ENCODE measurements at places on chromosomes 2 and 18.

DNA sequence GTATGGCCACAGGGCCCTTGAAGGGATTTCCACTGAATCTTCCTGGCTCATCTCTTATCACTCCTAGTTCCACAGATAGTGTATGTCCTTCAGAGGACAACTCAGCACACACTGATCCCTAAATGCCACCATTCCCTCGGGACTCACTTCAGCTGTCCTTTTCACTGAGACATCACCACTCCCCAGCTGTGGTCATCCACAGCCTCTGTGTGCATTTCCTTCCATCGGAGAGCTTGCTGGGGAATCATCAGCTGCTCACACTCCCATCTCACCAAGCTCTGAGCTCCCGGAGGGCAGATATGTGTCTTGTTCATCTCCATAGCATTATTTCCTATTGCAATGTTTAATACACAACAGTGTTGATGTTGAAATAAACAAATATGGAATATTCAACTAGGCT, 759.5 kb downstream of the RNF144A start:
- no peak for DNase-seq

DNA sequence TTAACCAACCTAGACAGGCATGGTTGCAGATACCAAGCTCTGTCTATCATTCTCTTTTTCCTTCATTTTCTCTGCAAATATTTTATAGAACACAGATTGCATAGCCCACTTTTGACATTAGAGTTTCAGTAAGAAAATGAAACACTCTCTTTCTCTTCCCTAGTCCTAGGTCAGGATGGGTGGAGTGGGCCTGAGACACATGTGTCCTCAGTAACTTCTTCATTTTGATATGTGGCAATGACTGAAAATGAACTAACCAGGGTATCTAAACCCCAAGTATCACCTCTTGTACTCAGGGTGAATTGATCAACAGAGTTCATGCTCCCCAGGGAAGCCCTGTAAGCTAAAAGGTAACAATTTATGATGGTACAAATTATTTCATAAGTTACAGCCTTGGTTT, 37.0 kb upstream of the KYNU start:
- DNase-seq = no peak

GRCh38 chr18:50424877-50425690, 50.2 kb downstream of the SKA1 start:
- no peak for DNase-seq

DNA sequence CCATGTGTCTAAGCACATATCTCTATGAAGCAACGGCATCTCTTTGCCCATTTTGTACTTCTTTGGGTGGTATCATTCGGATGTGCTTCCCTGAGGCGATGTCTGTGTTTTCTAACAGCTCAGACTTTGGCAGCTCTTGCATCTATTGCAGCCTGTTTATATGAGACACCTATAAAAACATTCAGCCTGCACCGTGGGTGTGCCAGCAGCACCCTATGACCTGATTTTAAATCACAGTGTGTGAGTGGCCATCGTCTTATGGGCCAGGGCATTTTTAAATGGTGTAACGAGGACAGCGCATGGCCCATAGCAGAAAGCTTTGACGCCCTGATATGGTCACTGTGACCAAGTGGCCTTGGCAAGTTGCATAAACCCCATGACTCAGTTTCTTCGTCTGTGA, 12.9 kb downstream of the NPAS2 start:
- no peak for DNase-seq

GRCh38 chr2:204900487-204900886, 355.2 kb downstream of the PARD3B start:
- no peak for DNase-seq

DNA sequence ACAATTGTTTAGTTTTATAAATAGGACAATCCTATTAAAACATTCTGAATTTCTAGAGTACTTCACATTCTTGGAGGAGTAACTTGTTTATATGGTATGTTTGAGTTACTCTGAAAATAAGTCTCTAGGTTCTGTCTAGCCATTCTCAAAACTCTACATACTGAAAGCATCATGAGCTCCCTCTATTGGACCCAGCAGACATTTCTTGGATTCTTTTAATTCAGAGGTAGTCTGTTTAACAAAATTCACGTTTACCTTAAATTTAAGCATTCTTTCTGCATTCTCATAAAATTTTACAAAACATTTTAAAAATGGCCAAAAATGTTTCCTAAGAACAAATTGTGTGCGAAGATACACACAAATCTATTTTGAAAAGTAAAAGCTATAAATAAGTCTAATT, 15.3 kb downstream of the SP9 start:
- DNase-seq = no peak

- no peak for DNase-seq
Observed at GRCh38 chr18:35076135-35076924, 35.1 kb downstream of the MAPRE2 start.

DNA sequence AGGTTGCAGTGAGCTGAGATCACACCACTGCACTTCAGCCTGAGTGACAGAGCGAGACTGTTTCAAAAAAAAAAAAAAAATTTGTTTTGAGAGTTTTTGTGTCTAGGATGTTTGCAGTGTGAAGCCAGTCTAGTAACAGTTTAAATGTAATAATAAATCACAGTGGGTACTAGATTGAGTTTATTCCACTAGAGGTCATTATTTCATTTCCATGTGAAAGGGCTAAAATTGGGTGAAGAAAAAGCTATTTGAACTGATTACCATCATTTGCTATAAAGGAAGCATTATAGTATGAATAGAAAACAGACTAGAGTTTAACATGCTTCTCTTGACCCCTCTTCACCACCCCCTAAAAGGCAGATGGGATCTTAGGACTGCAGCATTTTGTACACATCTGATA, 20.3 kb downstream of the SNRPD1 start:
- DNase-seq = no peak

DNA sequence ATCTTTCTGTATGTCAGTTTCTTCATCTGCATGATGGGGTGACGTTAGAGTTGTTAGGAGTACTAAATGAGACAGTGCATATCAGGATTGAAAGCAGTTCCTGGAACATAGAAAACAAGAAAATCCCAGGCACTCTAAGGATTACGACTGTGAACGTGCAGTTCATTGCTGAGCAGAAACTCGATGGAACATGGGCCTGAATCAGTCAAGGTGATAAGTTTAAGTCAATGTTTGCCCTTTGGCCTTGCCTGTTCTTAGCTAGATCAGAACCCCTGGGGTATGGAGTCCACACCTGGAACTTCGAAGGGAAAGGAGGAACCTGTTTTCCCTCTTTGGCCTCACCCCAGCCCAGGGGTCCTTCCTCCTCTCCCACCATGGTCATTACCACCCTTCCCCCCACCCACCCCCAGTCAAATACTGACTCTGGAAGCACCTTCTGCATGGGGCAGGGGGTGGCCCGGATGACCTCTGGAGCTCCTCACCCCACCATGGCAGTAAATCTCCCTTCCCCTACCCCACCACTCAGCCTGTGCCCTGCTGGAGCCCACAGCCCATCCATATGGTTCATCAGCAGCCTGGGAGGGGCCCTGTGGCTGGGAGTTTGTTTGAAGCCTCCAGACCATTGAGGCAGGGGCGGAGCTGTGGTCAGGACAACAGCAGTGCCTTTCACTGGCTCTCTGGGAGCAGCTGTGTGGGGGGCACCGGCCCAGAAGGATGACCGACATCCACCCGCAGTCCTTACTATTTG, 164.1 kb downstream of the SMAD7 start:
- no peak for DNase-seq

GRCh38 chr2:233267516-233268245, 16.2 kb downstream of the ATG16L1 start:
- DNase-seq = peak; percentile 95

- no peak for DNase-seq
Observed at GRCh38 chr2:101512993-101513392, 38.1 kb upstream of the RFX8 start.

GRCh38 chr2:65458999-65459398, 26.6 kb upstream of the SPRED2 start:
- DNase-seq = no peak

- DNase-seq = no peak
Observed at GRCh38 chr2:109601783-109602182, 12.0 kb downstream of the SEPTIN10 start.

DNA sequence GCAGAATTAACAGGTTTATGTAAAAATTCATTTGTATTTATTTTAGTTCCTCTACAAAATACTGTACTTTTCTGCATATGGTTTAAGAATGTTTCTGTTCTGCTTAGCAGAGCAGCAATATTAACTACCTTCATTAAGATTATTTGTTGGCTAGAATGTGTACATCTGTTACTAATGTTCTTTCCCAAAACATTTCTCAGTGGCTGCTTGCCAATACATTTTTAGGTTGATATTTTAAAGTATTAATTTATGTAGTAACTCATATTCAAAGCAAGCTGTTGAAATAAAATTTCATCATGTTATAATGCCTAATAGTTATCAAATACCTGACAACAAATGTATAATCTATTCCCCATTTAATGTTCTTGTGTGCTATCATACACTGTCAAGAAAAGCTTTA, 40.3 kb downstream of the PRKD3 start:
- no peak for DNase-seq

DNA sequence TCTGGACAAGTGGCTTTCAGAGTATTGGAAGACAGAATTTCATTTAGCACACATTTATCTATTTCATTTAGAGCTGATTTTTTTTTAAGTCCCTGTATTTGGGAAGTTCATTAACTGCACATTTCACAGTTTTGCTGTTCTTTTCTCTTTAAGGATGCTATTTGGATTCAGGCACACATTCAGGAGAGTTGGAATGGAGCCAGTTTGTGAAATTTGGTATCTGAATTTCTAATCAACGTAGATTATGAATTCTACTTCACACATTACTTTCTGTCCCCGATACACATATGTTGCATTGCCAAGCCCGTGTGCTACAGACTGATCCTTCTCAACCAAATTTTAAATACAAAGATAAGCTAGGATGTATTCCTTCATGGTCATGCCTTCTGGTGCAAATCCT, 503.9 kb downstream of the IRS1 start:
- no peak for DNase-seq

- DNase-seq = no peak
Observed at GRCh38 chr2:29123617-29124349, 8.6 kb downstream of the CLIP4 start.

DNA sequence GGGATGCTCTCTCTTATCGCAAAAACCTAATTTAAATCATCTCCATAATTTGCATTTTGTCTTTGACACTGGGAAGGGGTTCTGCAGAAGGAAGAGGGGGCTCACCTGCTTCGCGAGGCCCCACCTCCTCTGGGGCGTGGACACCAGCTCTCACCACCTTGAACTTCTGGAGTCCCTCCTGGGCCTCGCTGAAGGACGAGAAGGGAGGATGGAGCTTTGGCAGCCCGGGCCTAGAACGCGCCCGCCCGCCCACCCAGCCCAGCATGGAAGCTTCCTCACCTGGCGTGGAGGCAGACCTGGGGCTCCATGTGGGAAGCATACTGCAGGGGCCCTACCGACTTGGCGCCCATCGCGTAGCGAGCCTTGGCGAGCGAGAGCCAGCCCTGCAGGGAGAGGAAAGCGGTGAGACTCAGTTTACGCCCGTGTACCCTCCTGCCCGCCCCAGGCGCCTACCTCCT, 1.1 kb upstream of the IMP4 start:
- DNase-seq = peak; percentile 74

GRCh38 chr18:57660961-57661360, 39.3 kb upstream of the NARS1 start:
- no peak for DNase-seq

- no peak for DNase-seq
Observed at GRCh38 chr18:78977637-78978348, 1.8 kb upstream of the SALL3 start.

- DNase-seq = no peak
Observed at GRCh38 chr18:5961828-5962150, 66.5 kb upstream of the TMEM200C start.

DNA sequence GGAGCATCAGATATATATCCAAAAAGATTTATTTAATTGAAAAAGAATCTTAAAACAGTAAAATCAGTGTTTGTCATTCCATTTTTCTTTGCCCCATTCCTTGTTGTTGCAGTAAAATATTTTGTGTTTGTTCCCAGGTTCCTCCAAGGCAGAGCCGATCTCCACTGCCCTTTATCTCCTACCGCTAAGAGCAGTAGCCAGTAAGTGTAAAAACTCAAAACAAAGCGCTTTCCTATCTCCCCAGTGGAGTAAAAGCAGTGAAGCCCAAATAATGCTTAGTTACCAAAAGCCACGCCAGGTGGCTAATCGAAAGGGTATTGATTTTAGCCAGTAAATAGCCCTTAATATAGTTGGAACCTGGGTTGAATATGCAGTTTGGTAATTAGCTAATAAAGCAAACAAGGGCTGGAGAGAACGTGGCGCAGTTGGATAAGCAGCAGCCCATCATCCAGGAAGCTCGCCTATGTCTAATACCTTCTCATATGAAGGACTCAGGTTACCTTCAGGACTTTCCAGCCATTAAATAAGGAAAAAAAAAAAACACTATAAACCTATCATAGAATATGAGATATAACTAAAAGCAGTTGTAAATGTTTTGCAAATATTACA, 12.4 kb upstream of the GPD2 start:
- no peak for DNase-seq

GRCh38 chr2:233979748-233980147, 62.6 kb downstream of the TRPM8 start:
- no peak for DNase-seq

GRCh38 chr2:159226059-159226461, 60.4 kb downstream of the WDSUB1 start:
- peak; percentile 60 for DNase-seq

GRCh38 chr2:162678551-162678950, 160.0 kb downstream of the KCNH7 start:
- no peak for DNase-seq

DNA sequence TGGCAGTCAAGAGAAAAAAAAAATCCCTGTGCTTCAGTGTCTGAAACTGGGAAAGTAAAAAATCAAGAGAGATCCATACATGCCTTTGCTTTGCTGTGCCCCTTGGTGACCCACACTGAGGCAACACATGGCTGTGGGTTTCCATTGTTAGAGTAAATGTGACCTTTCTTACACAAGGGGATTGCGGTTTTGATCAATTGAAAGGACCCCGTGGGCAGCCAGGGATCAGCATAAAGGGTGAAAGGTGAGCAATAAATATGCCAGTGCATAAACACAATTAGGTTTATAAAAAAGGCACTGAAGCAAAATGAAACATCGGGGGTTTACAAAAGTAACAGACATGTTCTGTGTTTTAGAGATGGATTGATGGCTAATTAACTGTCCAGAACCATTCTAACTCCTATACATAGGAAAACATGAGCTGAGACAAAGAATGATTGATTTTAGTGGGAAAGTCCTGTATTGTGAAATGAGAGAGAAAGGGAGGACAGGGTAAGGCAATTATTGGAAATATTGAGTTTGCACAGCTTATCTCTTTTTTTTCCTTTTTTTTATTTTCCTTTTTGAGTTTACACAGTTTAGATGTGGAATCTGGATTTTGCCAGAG, 40.7 kb upstream of the BBS5 start:
- no peak for DNase-seq
